A549 treated with RU486 at 1 μM for 4 hours (cell line): ENCODE measurements at places on chromosomes 11 and 22. TPM values are rescaled to one million over a fixed set of nuclear protein-coding genes. Genes with fewer than 3 reads are reported as not detected.

OR52I1 gene
- not detected in 5 replicates for total RNA-seq

TENM4 gene
- total RNA-seq: 0.01 to 0.19 TPM (median 0.14 TPM) in 3 of 5 replicates, not detected in the others

CHRM1 gene
- total RNA-seq: 0.05 TPM in 1 of 5 replicates, not detected in the others

DLG2 gene
- 0.18 to 0.41 TPM (median 0.32 TPM) in 4 of 5 replicates, not detected in the other for total RNA-seq

PANX2 gene
- total RNA-seq: 5.7 to 8.5 TPM (median 6.9 TPM) in 5 replicates

OR8B8 gene
- not detected in 5 replicates for total RNA-seq

ARHGAP8 gene
- total RNA-seq: 0.81 to 1.9 TPM (median 1.6 TPM) in 5 replicates

ACTN3 gene
- 0.06 TPM in 1 of 5 replicates, not detected in the others for total RNA-seq

OR4D5 gene
- not detected in 5 replicates for total RNA-seq

SLC7A4 gene
- total RNA-seq: not detected in 5 replicates

HBB gene
- total RNA-seq: not detected in 5 replicates

TIMP3 gene
- 1.5 to 2.7 TPM (median 2.0 TPM) in 5 replicates for total RNA-seq

SGSM1 gene
- 0.27 to 0.45 TPM (median 0.30 TPM) in 5 replicates for total RNA-seq

CCDC87 gene
- total RNA-seq: 0.53 to 0.80 TPM (median 0.64 TPM) in 5 replicates

PLAAT2 gene
- 0.23 to 0.27 TPM in 2 of 5 replicates, not detected in the others for total RNA-seq

LRRC56 gene
- total RNA-seq: 0.45 to 0.96 TPM (median 0.67 TPM) in 5 replicates

CD3E gene
- not detected in 5 replicates for total RNA-seq

YPEL4 gene
- 0.32 to 0.39 TPM (median 0.34 TPM) in 5 replicates for total RNA-seq

TMEM134 gene
- total RNA-seq: 40.8 to 73.9 TPM (median 62.8 TPM) in 5 replicates

LDLRAD3 gene
- 17.6 to 23.9 TPM (median 22.2 TPM) in 5 replicates for total RNA-seq

RAPSN gene
- 0.07 TPM in 1 of 5 replicates, not detected in the others for total RNA-seq

GNG3 gene
- not detected in 5 replicates for total RNA-seq

PRR5L gene
- total RNA-seq: 10.3 to 11.8 TPM (median 10.4 TPM) in 5 replicates

IGLL1 gene
- total RNA-seq: not detected in 5 replicates

C11orf97 gene
- total RNA-seq: not detected in 5 replicates

PGA3 gene
- total RNA-seq: not detected in 5 replicates

SOX10 gene
- not detected in 5 replicates for total RNA-seq

CCDC116 gene
- 0.06 to 0.12 TPM (median 0.10 TPM) in 3 of 5 replicates, not detected in the others for total RNA-seq

NLRP14 gene
- total RNA-seq: not detected in 5 replicates

PAX6 gene
- total RNA-seq: 0.90 to 2.3 TPM (median 1.5 TPM) in 5 replicates

KRTAP5-9 gene
- not detected in 5 replicates for total RNA-seq

POTEH gene
- not detected in 5 replicates for total RNA-seq

BTBD18 gene
- total RNA-seq: not detected in 5 replicates

OSBPL5 gene
- 4.5 to 7.5 TPM (median 6.2 TPM) in 5 replicates for total RNA-seq

DTX4 gene
- 4.1 to 5.7 TPM (median 5.2 TPM) in 5 replicates for total RNA-seq

SCUBE2 gene
- 0.29 to 0.68 TPM (median 0.45 TPM) in 5 replicates for total RNA-seq

CCDC90B gene
- total RNA-seq: 36.9 to 73.7 TPM (median 61.3 TPM) in 5 replicates

DEPDC5 gene
- total RNA-seq: 3.9 to 5.0 TPM (median 4.1 TPM) in 5 replicates

ANKK1 gene
- total RNA-seq: 0.03 to 0.07 TPM in 2 of 5 replicates, not detected in the others

PLAAT5 gene
- not detected in 5 replicates for total RNA-seq

CNGA4 gene
- 0.07 to 0.19 TPM (median 0.09 TPM) in 3 of 5 replicates, not detected in the others for total RNA-seq

BCL2L13 gene
- 30.1 to 36.3 TPM (median 32.7 TPM) in 5 replicates for total RNA-seq

MFNG gene
- 1.6 to 2.9 TPM (median 2.0 TPM) in 5 replicates for total RNA-seq

SIK2 gene
- total RNA-seq: 5.0 to 7.0 TPM (median 5.2 TPM) in 5 replicates

JAML gene
- not detected in 5 replicates for total RNA-seq
